NCI-H446 (cell line): ENCODE measurements at places on chromosomes 2 and 18.

GRCh38 chr2:30500699-30501098 is 53.7 kb downstream of the LCLAT1 start:
- no peak for DNase-seq

DNA sequence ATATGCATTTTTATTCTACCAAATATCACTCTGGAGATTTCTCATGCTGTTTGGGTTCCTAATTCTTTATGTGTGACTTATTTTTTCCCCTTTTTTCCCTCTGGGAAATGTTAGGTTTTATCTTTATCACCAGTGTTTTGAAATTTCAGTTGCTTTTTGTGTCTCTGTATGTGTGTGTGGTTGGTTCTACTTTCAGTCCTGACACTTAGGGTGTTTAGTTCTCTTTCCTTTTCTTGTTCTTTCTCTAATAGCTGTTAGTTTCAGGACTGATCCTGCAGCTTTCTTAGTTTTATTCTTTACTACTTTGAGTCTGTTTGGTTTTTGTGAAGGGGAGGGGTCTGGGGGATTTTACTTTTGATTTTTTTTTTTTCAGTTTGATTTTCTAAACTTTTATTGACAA is 23.1 kb downstream of the PPM1B start:
- DNase-seq = no peak

DNA sequence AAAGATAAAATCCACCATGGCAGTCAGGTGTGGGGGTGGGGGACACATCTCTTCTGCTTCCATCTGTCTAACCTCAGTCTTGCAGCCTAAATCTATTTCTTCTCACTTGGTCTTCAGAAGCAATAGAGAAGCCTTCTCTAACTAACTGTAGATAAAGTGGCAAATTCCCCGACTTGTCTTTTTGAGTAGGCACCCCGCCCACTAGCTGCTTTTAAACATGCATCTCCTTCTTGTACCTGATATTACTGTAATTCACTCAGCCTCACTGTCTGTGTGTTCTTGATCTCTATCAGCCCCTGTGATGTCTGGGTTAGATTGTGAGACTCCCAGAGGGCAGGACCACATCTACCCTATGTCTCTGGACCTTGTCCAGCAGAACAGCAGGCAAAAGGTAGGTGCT is 6.8 kb downstream of the MARCHF4 start:
- DNase-seq = no peak

GRCh38 chr2:24334245-24334633 is 26.1 kb downstream of the ITSN2 start:
- no peak for DNase-seq

- no peak for DNase-seq
Observed at GRCh38 chr2:144198116-144198515, 321.8 kb downstream of the ZEB2 start.

DNA sequence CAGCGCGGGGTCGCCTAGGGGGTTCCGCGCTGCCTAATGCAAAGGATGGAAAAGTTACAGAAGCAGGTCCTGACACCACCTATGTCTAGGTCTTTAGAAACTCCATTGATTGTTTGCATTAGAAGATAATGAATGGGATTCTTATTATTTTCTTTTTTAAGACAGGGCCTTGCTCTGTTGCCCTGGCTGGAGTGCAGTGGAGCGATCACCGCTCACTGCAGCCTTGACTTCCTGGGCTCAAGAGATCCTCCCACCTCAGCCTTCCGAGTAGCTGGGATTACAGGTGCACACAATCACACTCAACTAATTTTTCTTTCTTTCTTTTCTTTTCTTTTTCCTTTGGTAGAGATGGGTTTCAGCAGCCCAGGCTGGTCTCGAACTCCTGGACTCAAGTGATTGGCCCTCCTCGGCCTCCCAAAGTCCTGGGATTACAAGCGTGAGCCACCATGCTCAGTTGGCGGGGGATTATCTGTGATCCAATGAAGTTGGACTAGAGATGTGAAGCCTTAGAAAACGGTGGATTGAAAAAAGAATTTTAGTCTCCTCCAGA is 761 bp upstream of the IDH1 start:
- no peak for DNase-seq

GRCh38 chr2:207332480-207333212 is 166.9 kb upstream of the KLF7 start:
- DNase-seq = no peak

- DNase-seq = no peak
Observed at GRCh38 chr2:144461308-144461766, 58.6 kb downstream of the ZEB2 start.

DNA sequence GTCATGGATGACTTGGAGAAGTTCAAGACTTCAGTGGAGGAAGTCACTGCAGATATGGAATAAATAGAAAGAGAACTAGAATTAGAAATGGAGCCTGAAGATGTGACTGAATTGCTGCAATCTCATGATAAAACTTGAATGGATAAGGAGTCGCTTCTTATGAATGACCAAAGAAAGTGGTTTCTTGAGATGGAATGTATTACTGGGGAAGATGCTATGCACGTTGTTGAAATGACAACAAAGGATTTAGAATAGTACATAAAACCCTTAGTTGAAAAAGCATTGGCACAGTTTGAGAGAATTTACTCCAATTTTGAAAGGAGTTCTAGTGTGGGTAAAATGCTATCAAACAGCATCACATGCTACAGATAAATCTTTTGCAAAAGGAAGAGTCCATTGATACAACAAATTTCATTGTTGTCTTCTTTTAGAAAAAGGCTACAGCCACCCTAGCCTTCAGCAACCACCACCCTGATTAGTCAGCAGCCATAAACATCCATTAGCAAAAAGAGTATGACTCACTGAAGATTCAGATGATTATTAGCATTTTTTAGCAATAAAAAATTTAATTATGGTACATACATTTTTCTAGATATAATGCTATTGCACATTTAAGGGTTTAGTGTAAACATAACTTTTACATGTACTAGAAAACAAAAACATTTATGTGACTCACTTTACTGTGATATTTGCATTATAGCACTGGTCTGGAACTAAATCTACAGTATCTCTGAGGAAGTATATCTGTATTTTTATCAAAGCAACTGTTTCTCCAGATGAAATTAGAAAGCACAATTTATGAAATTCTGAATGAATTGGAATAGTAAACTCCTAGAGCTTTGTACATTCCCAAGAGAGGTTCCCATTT is 110.5 kb upstream of the TACR1 start:
- no peak for DNase-seq

DNA sequence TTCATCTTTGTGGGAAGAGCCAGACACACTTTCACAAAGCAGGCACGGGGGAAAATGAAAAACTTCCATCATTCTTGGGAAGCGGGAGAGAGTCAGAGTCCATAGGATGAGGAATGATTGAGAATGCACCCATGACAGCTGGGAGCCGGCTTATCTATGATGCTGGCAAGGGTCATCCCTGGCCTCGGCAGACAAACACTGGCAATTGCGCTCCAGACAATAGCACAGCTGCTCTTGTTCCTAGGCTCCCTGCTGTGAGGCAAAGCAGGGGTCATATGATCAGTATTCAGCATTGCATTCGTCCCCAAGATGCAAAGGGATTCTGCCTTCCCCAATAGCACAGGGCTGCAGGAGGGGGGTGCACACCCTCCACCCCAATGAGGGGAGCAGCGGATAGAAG is 33.0 kb downstream of the CYRIA start:
- no peak for DNase-seq

DNA sequence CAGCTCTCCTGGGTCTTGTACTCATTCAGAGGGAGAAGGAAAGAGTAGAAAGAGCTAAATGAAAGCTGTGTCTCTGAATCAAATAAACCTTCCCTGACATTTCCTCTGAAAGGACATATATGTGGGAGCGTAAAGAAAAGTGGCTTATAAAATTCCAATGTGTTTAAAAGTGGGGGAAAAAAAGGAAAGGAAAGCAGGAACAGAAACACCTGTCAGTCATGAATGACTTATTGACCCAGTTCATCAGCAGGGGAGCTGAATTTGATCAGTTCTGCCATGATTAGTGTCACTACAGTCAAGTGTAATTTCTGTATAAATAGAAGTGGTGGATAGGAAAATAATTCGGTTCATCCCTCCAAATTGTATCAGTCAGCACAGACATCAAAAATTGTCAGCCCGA is 382.5 kb downstream of the ERBB4 start:
- DNase-seq = no peak

- no peak for DNase-seq
Observed at GRCh38 chr18:23178661-23179081, 43.4 kb downstream of the CABLES1 start.

- no peak for DNase-seq
Observed at GRCh38 chr2:84487298-84487996, 28.4 kb upstream of the SUCLG1 start.

- no peak for DNase-seq
Observed at GRCh38 chr18:12421732-12422131, 14.0 kb downstream of the PRELID3A start.

DNA sequence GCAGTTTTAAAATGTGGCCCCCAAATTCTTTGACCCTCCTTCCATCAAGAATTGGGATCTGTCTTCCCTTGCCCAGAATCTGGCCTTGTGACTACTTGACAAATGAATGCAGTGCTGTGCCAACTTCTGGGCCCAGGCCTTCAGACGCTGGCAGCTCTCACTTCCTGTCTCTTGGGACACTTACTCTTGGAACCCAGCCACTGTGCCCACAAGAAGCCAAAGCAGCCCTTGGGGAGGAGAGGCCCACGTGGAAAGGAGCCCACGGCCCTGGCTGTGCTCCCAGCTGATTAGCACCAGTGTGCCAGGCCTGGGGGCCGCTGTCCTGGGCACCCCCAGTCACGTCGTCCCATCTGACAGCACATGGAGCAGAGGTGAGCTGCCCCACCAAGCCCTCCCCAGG is 56.6 kb downstream of the RPL37A start:
- DNase-seq = peak; percentile 92

- DNase-seq = peak; percentile 41
Observed at GRCh38 chr2:2866459-2866858, 511.2 kb downstream of the EIPR1 start.

DNA sequence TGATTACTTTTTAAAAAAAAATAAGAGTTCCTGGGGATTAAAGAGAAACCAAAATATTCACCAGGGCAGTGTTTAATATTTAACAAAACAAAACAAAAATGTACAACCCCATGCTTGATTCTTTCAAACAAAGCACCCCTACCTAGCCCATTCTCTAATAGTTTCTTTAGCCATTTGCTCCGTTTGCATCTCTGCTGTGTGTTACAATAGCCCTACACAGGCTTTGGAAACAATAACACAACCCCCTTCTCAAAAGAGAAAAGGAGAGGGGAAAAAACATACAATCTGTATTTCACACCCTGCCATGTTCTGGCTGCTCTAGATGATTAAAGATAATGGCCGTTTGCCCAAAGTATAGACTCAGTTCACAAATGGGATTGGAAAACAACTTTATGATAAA is 302.9 kb downstream of the CPS1 start:
- DNase-seq = no peak
